Uterus (tissue), 4 donors: ENCODE measurements at places on chromosomes 3 and 15. TPM values are rescaled to one million over a fixed set of nuclear protein-coding genes. Genes with fewer than 3 reads are reported as not detected.

GRCh38 chr3:10529809-10530208, 24.4 kb upstream of the ATP2B2 start:
- no peak for DNase-seq

GRCh38 chr3:147427746-147428145, 18.6 kb downstream of the ZIC1 start:
- no peak for DNase-seq

Gene VGLL3
- 27.1 TPM for total RNA-seq

- DNase-seq, result no peak
Measured at GRCh38 chr15:29259233-29259632, 10.4 kb downstream of the NSMCE3 start.

- no peak for DNase-seq
Measured at GRCh38 chr3:126084768-126085180, 850 bp upstream of the SLC41A3 start.

Gene XPC
- 56.9 TPM for total RNA-seq

DNA sequence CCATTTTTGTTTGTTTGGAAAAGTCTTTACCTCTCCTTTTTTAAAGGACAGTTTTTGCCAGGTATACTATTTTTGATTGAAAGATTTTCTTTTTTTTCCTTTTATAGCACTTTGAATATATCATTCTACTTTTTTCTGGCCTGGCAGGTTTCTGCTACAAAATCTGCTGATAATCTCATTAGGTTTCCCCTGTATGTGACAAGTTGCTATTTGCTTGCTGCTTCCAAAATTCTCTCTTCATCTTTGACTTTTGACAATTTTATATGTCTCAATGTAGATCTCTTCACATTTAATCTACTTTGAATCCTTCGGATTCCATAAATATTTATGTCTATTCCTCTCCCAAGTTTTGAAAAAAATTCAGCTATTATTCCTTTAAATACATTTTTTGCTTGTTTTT, 838.5 kb downstream of the IGSF11 start:
- DNase-seq, result no peak

GRCh38 chr3:165641569-165642310, 195.5 kb downstream of the BCHE start:
- no peak for DNase-seq

Gene EPHA3
- 63.0 TPM for total RNA-seq

Gene CCDC51
- 10.3 TPM for total RNA-seq

- no peak for DNase-seq
Measured at GRCh38 chr15:58839485-58839884, 68.4 kb downstream of the MINDY2 start.

DNA sequence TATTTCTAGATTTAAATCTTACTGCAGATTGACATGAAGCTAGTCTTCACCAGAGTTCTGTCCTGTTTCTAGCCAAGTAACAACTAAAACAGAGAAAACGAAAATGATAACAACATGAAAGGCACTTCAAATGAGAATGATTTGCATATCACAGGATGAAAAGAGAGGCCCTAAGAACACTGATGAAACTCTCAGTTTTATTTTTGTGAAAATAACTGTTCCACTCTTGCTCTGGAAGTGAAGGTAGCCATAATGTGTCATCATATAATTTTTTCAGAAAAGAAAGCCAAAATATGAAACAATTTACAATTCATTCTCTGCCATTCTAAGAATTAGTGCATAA, 274.4 kb downstream of the ADAMTSL3 start:
- no peak for DNase-seq

DNA sequence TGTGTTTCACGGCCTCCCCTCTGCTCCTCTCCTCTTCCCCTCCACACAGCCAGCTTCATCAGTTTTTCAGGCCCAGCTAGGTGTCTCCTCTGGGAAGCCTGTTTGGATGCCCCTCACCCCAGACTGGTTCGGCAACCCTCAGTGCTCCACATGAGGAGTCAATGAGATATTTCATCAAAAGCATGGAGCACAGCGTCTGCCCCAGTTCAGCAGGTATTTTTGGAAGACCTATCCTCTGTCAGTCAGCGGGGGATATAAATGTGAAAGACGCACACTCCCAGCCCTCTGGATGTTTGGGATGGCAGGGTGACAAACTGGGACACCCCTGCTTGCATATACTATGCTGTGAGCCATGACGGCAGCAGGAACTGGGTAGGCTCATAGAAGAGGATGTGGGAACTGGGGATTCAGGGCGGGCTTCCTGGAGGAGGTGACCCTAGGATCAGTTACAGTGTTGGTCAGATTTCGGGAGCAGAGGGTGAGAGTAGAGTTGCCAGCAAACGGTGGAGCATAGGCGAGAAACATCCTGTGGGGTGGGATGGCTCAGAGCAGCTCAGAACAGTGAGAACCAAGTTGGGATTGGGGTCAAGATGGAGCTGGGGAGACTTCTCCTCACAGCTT, 42.9 kb downstream of the PXYLP1 start:
- no peak for DNase-seq

- no peak for DNase-seq
Measured at GRCh38 chr15:34336991-34337556, 507 bp downstream of the SLC12A6 start.

- no peak for DNase-seq
Measured at GRCh38 chr3:190180268-190180667, 59.6 kb upstream of the P3H2 start.

- DNase-seq, result no peak
Measured at GRCh38 chr15:61171209-61171608, 57.9 kb downstream of the RORA start.

GRCh38 chr15:94353488-94353820, 122.1 kb downstream of the MCTP2 start:
- DNase-seq, result no peak

Gene AGBL1
- not detected for total RNA-seq

GRCh38 chr15:74193299-74193718, 9.3 kb downstream of the STRA6 start:
- DNase-seq, result no peak

DNA sequence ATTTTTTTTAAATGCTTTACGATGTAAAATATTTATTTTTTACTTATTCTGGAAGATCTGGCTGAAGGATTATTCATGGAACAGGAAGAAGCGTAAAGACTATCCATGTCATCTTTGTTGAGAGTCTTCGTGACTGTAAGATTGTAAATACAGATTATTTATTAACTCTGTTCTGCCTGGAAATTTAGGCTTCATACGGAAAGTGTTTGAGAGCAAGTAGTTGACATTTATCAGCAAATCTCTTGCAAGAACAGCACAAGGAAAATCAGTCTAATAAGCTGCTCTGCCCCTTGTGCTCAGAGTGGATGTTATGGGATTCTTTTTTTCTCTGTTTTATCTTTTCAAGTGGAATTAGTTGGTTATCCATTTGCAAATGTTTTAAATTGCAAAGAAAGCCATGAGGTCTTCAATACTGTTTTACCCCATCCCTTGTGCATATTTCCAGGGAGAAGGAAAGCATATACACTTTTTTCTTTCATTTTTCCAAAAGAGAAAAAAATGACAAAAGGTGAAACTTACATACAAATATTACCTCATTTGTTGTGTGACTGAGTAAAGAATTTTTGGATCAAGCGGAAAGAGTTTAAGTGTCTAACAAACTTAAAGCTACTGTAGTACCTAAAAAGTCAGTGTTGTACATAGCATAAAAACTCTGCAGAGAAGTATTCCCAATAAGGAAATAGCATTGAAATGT, 15.6 kb downstream of the THBS1 start:
- DNase-seq, result no peak

Gene SLC28A2
- total RNA-seq, result not detected

DNA sequence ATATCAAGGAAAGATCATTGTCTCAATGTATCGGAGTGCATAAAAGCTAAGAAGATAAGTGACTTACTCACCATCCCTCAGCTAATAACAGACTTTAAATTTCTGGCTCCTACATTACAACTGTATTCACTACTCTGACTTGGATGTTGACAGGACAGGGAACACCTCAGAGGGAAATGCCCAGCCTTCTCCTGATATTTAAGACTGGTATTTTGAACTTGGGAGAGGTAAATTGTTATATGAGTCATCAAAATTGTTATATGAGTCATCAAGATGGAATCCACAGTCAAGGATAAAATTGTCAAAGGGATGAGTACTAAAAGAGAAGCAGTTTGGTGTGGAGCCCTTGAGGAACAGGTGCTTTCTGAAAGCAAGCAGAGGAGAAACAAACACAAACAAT, 961.4 kb downstream of the VGLL3 start:
- DNase-seq, result no peak

GRCh38 chr3:61765157-61765876, 203.9 kb downstream of the PTPRG start:
- DNase-seq, result no peak

GRCh38 chr15:45117308-45118130, 3.4 kb downstream of the DUOXA2 start:
- no peak for DNase-seq

- DNase-seq, result no peak
Measured at GRCh38 chr3:194691481-194692283, 6.0 kb downstream of the FAM43A start.

DNA sequence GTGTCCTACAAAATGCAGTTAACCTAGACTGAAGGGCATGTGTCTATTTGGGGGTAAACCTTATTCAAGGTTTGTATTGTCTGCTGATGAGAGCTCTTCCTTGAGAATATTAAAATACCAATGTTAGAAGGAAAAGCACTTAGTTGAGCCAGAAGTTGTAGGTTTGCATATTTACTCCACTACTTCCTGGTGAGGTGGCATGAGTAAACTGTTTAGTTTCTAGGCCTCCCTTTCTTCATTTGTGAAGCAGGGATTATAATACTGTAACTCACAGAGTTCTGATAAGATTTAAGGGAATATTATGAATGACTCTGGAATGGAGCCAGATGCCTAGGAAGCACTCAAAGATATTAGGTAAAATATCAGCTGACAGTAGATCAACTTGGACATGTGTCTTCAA, 46.7 kb downstream of the CD200R1L start:
- no peak for DNase-seq

Gene PRTG
- total RNA-seq, result 37.2 TPM

GRCh38 chr3:108021131-108021530, 69.7 kb downstream of the CD47 start:
- DNase-seq, result no peak

Gene ABCF3
- 44.2 TPM for total RNA-seq

Gene KLHL40
- total RNA-seq, result not detected

- DNase-seq, result no peak
Measured at GRCh38 chr15:35000511-35000910, 12.4 kb upstream of the ZNF770 start.

DNA sequence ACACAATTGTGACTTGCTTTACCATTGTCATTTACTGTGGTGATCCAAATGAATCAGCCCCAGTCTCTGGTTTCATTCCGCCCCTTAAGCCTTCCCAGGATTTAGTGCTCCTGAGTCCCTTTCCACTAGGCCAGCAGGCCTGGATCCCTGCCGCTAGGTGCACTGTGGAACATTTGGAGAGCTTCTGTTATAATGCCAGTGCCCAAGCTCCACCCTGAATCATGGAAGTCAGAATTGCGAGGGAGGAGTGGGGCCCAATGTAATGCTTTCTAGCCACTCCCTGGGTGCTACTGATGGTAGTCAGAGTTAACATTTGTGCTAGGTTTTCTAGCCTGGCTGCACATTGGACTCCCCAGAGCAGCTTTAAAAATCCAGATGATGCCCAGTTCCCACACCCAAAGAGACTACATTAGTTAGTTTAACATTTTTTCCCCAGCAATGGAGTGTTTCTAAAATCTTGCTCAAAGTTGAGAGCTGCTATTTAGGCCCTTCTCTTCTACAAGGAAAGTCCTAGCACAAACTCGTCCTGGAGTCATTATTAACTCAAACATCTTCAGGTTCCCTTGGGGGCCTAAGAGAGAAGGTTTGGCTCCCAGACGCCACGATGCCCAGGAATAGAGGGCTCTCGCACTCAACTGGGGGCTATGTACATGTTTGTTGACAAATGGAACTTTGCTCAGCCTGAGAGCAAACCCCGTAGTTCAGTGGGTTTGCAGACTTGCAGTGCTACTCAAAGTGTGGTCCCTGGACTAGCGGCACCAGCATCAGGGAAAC, 366.7 kb upstream of the PROK2 start:
- DNase-seq, result no peak

- no peak for DNase-seq
Measured at GRCh38 chr15:78085928-78086327, 6.4 kb upstream of the SH2D7 start.

DNA sequence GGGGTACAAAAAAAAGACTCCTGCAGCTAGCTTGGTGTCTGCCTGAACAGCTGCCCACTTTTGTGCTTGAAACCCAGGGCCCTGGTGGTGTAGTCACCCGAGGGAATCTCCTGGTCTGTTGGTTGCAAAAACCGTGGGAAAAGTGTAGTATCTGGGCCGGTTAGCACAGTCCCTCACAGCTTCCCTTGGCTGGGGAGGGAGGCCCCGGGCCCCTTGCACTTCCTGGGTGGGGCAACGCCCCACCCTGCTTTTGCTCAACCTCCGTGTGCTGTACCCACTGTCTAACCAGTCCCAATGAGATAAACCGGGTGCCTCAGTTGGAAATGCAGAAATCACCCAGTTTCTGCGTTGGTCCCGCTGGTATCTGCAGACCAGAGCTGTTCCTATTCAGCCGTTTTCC, 211.7 kb upstream of the ZPLD1 start:
- DNase-seq, result no peak

Gene ZNF662
- total RNA-seq, result 25.5 TPM

DNA sequence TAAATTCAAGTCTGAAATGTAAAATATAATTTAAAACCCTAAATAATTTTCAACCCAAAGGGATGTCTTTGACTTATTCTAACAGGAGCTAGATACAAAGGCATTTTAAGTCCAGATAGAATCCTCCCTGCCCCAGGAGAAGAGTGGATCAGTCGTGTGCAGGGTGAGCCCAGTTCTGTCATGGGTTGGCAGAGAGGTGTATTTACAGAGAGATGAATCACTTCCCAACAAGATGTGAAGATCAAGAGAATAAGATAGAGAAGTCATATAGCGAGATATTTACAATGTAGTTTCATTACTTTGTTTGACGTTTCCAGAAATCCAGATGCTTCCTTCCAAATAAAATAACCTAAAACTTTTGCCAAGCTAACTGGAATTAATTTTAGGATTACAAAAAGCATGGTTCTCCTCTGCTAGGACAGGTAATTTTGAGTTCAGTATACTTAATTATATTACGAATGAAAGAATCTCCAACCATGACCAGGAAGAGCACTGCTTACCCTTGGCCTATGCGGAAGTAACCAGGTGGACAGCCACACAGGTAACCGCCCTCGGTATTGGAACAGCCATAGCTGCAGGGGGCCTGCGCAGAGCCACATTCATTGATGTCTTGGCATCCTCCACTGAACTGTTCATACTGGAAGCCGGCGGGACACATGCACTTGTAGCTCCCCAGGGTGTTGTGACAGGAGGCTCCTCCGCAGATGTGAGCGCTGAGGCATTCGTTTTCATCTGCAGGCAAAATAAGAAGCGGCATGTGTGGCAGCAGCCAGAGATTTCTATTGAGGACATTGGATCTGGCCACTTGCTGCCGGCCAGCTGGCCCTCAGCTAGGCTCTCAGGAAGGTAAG, 84.0 kb downstream of the DUT start:
- DNase-seq, result no peak

Gene PLAAT1
- not detected for total RNA-seq

DNA sequence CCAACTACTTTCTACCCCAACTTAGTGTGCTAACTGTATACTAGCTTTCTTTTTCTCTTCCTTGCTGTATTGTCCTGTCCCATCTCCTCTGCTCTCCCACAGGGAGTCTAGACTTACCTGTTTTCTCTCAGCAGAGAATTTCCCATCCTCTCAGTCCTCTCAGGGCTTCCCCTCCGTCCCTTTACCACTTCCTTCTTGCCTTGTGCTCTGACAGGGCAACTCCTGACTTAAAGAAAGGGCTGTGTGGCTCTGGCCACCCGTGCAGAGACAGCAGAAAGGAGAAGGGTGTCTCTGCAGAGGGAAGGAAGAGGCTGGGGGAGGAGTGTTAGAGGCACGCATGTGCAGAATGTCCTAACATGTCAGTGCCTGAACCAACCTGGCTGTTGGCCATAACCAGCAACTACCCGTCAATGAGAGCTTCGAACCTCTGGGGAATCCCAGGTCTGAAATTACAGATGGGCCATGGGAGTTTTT, at the start of gene GCSAM:
GCSAM (minus strand) TSS at position 274 of the 474 bp plus-strand sequence; CDS start at position 146, 128 bp downstream.
- DNase-seq, result no peak
